ENCODE measurements at places on chromosomes 12 and 14.

- no peak for DNase-seq
Measured at GRCh38 chr12:41769810-41770209, 374.9 kb downstream of the GXYLT1 start.

DNA sequence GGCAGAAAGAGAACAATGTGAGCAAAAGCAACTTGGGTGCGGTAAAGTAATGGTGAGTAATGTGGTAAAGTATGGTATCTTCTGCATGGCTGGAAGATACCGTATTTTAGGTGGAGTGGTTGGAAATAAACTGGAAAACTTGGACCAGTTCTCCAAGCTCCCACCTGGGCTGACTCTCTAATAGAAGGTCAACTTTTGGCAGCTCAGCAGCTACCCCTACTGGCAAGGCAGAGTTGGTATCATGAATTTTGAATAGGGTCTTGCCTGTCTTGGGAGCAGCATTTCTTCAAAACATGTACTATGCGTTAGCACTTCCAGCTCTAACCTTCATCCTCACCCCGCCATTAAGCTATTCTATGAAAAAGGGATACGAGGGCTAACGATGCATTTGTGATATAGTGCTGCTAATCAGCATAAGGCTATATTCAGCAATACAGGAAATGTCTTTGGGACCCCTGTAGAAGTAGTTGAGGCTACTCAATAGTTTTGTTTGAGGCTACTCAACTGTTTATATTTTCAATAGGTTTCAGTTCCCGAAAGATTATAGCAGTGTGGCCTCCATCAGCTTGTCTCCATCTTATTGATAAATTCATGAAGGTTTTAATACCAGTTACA is 276.3 kb upstream of the FAR2 start:
- peak; percentile 68 for DNase-seq

DNA sequence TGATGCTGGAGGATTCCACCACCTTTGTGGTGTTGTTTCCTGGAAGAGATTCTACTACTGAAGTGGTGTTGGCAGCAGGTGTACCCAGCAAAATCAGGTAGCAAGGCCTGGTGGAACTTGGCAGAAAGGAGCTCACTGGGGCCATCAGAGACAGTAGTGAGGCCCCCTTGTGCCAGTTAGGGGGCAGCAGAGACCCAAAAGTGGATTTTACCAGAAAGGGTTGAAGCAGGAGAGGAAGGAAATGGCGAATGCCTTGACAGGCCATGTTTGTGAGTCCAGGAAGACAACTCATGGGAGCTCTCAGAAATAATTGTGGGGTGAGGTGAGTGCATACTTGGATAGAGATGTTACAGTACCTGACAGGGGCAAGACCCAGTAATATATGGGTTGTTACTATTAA is 137.7 kb upstream of the FGD4 start:
- DNase-seq, result no peak

GRCh38 chr12:66829660-66830325 is 150.9 kb upstream of the GRIP1 start:
- no peak for DNase-seq

GRCh38 chr12:53860426-53861345 is 77.9 kb upstream of the HOXC13 start:
- peak; percentile 14 for DNase-seq

DNA sequence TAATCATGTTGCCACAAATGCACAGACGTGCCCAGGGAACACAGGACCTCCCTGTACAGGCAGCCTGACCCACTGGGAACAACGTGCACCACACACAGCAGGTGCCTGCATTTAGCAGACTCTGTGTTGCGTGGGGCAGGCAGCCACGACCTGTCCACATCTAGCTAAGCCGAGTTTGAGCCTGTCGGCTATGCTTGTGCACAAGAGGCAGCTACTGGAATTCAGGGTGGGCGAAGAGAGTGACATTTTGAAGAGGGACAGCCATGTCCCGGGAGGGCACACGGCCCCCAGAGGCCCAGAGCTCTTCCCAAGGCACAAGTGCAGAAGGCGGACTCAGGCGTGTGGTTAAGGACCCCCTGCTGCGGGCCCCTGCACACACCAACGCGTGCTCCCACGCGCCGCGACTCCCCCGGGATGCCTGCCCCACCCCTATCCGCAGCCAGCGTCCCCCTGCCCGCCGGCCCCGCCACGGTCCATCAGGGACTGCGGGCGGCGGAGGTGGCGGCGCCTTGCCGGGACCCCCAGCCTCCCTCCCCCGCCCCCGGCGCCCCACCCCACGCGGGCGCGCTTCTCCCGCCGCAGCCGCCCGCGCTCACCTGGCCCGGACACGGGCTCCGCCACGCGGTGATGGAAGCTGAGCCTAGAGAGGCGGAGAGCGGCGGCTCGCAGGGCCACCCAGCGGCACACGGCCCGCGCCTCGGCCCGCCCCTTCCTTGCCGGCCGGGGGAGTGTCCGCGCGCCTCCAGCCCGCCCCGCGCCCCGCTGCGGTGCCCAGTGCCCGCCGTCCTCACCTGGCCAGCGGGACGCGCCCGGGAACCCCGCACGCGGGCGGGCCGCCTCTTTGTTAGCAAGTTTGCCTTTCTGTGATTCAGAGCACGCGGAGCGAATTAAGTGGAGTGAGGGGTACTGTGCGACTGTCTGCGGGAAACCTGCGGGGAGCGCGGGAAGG is 125.3 kb upstream of the PRMT8 start:
- no peak for DNase-seq

GRCh38 chr14:98345161-98345560 is 926.8 kb downstream of the BCL11B start:
- no peak for DNase-seq

All from AG08395 (cell line).